ENCODE measurements at places on chromosomes 6 and 20.

- peak; percentile 7 for DNase-seq
These were observed 65.9 kb upstream of the DDR1 start for GRCh38 chr6:30818391-30818841.

DNA sequence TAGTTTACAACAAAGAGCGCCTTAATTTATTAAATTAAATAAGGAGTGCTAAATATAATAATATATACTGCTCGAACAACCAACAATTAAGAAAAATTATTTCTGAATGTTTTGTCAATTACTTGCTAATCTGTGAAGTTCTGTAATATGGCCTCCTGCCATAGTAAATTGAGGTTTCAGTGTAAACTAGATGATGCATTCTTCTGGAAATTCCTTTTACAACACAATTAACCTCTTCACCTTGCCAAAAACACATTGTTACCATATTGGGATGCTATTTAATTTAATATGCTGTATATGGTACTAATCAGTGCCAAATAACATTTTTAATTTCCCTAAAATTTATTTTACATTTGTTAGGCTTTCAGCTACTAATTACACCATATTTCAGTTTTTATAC, 808.4 kb upstream of the CITED2 start:
- DNase-seq = no peak

- peak; percentile 7 for DNase-seq
These were observed 790.9 kb downstream of the TFAP2A start for GRCh38 chr6:9623985-9624384.

- no peak for DNase-seq
These were observed 26.3 kb downstream of the SUN5 start for GRCh38 chr20:32978009-32978335.

DNA sequence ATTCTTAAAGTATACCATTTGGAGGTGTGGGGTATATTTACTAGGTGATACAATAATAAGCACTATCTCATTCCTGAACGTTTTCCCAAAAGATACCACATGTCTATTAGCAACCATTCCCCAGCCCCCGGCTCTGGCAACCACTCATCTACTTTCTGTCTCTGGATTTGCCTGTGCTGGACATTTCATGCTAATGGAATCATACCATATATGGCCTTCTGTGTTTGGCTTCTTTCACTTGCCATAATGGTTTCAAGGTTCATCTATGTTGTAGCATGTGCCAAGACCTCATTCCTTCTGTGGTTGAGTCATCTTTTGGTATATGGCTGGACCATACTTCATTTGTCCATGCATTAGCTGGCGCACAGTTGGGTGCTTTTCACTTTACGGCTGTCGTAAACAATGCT, 39.7 kb downstream of the BCAS4 start:
- DNase-seq = no peak

DNA sequence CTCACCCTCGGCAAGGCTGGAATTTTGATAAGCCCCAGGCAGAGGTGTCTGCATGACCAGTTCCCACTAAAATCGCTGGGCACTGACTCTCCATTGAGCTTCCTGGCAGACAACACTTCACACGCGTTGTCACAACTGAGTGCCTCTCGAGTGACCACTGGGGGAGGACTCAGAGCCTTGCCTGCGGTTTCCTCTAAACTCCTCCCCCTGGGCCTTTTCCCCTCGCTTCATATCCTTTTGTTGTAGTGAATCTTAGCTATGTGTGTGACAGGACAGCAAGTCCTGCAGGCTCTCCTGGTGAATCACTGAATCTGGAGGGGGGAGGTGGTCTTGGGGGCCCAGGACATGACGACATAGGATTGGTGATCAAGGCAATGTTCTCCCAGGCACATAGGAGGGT, 670.8 kb downstream of the PRKN start:
- DNase-seq = no peak
